ENCODE measurements at places on chromosomes 5 and 9. TPM values are rescaled to one million over a fixed set of nuclear protein-coding genes. Genes with fewer than 3 reads are reported as not detected.
A peak's percentile ranks its signal among the peaks of the same experiment; 100 is the strongest.

DNA sequence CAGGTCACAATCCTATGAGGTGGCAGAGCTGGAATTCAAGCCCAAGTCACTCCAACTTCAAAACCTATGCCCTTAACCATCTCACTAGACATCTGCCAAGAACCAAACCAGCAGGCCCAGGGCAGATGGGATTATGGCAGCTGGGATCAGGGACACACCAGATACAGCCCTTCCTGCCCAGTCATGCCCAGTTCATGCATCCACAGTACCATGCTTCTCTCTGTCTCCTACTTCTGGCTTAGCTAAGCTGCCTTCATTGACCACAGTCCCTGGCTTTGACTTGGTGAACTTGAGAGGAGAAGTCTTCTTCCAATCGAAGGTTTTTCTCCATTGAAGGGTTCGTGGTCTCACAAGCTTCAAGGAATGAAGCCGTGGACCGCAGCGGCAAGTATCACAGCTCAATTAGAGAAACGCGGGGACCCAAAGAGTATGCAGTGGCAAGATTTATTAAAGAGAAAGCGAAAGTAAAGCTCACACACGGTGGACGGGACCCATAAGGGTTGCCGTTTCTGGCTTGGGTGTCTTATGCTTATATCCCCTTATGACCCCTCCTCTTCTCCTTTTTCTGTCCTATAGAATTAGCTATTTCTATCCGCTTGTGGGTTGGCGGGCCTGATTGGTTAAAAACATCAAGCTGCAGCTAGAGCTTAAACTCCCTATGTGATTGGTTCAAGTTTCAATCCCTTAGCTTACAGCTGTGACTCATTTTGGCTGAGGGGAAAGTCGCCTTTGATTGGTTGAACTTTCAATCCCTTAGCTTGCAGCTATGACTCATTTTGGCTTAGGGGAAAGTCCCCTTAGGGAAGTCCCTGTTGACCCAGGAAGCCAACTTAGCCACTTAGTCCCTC is 101.2 kb downstream of the TRIM36 start:
- H3K27me3 ChIP-seq: no peaks in the 10 kb centered on the region
- H3K36me3 ChIP-seq: no peaks in the 10 kb centered on the region
- no peak overlapping the region for H3K4me3 ChIP-seq
- no peak for DNase-seq

DNA sequence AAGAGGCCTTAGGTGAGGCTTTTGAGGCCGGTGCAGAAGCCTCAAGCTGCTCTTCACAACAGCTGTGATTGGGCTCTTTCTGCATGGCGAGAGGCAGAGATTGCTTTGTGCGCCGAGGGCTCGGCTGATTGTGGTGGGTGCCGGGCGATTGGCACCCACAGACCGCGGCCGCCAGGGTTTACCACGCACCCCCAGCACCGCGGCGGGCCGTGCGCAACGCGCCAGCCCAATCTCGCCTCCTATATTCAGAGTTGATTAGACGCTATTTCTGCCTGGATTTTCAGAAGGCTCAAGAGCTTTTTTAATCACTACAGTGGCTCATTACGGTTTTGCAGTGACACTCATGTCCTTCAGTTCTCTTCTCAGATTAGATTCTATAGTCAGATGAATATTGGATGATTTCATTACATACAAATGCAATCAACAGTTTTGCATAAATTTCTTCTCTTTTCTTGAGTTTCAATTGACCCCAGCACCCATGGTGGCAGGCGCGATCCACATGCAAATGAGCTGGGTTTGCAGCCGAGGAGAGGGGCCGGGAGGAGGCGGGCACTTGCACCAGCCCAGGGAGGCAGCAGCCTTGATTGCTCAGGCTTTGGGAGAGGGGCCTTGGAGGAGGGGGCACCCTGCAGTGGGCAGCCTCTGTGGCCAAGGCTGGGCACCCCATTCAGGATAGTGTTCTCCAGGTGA is 33.8 kb upstream of the PTGS1 start:
- H3K4me3 ChIP-seq: no peak overlapping the region
- H3K36me3 ChIP-seq: no peaks in the 10 kb centered on the region
- H3K27ac ChIP-seq: no peak overlapping the region
- DNase-seq: no peak

- H3K4me3 ChIP-seq: no peak overlapping the region
- no peaks in the 10 kb centered on the region for H3K36me3 ChIP-seq
- DNase-seq: no peak
- no peaks in the 10 kb centered on the region for H3K4me1 ChIP-seq
- H3K27ac ChIP-seq: no peak overlapping the region
Observed at GRCh38 chr9:137229903-137230704, 597 bp upstream of the SLC34A3 start.

- DNase-seq: peak; percentile 45
- peak overlapping the region; percentile 57 for H3K27ac ChIP-seq
- no peaks in the 10 kb centered on the region for H3K27me3 ChIP-seq
- peaks cover 57% of the 10 kb centered on the region for H3K36me3 ChIP-seq
Observed at GRCh38 chr5:176407456-176408251, 8.7 kb downstream of the CLTB start.

DNA sequence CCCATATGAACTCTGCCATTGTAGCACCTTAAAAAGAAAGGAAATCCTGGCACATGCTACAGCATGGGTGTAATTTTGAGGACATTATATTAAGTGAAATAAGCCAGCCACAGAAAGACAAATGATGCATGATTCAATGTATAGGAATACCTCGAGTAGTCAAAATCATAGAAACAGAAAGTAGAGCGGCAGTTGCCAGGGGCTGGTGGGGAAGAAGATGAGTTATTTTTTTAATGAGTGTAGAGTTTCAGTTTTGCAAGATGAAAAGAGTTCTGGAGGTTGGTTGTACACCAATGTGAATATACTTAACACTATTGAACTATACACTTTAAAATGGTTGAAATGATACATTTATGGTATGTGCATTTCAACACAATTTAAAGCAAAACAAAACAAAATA is 133.0 kb downstream of the ZDHHC21 start:
- no peaks in the 10 kb centered on the region for H3K27me3 ChIP-seq
- no peaks in the 10 kb centered on the region for H3K36me3 ChIP-seq
- H3K4me1 ChIP-seq: no peaks in the 10 kb centered on the region
- DNase-seq: no peak

DNA sequence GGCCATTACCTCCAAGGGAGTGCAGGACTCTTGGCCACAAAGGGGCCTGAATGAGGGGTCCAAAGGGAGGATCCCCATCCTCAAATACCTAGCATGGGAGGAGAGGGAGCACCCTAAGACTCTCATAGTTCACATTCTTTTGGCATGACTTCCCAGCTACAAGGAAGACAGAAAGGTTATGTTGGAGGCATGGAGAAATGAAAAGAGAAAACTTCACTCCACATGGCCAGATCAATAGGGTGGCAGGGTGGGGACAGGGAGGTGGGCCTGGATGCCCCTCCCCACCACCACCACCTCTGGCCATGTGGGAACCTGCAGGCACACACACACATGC is 97.6 kb downstream of the PAX5 start:
- no peaks in the 10 kb centered on the region for H3K27me3 ChIP-seq
- H3K4me3 ChIP-seq: no peak overlapping the region
- H3K36me3 ChIP-seq: no peaks in the 10 kb centered on the region
- DNase-seq: no peak

- H3K4me1 ChIP-seq: peaks cover 5% of the 10 kb centered on the region
- no peaks in the 10 kb centered on the region for H3K36me3 ChIP-seq
- DNase-seq: no peak
- H3K27me3 ChIP-seq: no peaks in the 10 kb centered on the region
Observed at GRCh38 chr5:58081435-58081834, 378.5 kb downstream of the PLK2 start.

- no peak overlapping the region for H3K27ac ChIP-seq
- H3K27me3 ChIP-seq: no peaks in the 10 kb centered on the region
- H3K36me3 ChIP-seq: no peaks in the 10 kb centered on the region
- no peak overlapping the region for H3K4me3 ChIP-seq
Observed at GRCh38 chr5:20486826-20487225, 498.8 kb upstream of the CDH18 start.

- peaks cover 27% of the 10 kb centered on the region for H3K4me1 ChIP-seq
- H3K27me3 ChIP-seq: no peaks in the 10 kb centered on the region
- no peak overlapping the region for H3K4me3 ChIP-seq
- no peak overlapping the region for H3K27ac ChIP-seq
- no peak for DNase-seq
Observed at GRCh38 chr9:108787690-108788048, 68.1 kb downstream of the ACTL7B start.

DNA sequence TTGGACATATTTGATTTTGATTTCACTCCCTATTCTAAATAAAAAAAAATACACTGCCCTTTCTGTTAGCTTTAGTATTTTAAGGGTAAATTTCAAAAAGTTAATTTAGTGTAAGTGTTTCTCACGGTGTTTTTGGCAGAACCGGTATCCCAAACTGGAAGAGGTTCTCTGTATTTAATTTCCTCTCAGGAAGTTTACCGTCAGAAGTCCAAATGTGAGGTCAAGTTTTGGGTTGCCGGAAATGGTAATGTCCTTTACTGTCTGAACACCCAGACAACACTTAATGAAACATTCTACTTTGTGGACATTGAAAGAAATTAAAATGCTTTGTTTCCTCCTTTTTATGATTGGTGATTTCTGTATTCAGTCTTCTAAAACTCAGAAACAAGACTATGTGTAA is 148.7 kb upstream of the CDKN2B start:
- H3K4me3 ChIP-seq: no peak overlapping the region
- H3K36me3 ChIP-seq: no peaks in the 10 kb centered on the region
- H3K4me1 ChIP-seq: peaks cover 8% of the 10 kb centered on the region
- no peak for DNase-seq

GRCh38 chr5:132505641-132506040 is 15.1 kb upstream of the IRF1 start:
- H3K27me3 ChIP-seq: no peaks in the 10 kb centered on the region
- H3K4me1 ChIP-seq: no peaks in the 10 kb centered on the region
- no peak overlapping the region for H3K4me3 ChIP-seq
- H3K36me3 ChIP-seq: no peaks in the 10 kb centered on the region
- DNase-seq: no peak

DNA sequence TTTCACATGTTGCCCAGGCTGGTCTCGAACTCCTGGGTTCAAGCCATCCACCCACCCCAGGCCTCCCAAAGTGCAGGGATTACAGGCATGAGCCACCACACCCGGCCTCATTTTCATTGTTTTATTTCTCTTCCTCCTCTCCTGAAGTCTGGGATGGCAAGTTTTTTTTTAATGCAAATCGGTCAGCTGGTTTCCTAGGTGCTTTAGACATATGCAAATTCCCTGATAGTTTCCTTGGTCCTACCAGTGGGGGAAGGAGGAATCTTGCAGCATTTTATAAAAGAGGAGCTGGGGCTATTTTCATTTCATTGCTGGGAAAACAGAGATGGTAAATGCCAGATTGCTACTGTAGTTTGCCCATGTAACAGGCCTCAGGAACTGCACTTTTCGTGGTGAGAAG is 179.4 kb downstream of the ACTL7B start:
- no peaks in the 10 kb centered on the region for H3K4me1 ChIP-seq
- H3K36me3 ChIP-seq: no peaks in the 10 kb centered on the region
- H3K4me3 ChIP-seq: no peak overlapping the region
- H3K27ac ChIP-seq: no peak overlapping the region

Gene PCDHGB1
- total RNA-seq: 1.1 TPM

Gene GTF3C4
- 10.8 TPM for total RNA-seq
